Fibroblast of skin of left biceps (primary cell): ENCODE measurements at places on chromosomes 3 and 15.

DNA sequence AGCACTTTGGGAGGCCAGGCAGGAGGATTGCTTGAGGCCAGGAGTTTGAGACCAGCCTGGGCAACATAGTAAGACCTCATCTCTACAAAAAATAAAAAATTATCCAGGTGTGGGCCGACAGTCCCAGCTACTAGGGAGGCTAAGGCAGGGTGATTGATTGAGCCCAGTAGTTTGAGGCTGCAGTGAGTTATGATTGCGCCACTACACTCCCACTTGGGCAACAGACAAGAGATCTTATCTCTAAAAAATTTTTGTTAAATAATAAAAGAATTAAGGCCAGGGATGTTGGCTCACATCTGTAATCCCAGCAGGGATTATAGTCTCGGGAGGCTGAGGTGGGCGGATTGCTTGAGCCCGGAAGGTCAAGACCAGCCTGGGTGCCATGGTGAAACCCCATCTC lies 25.8 kb upstream of the NFKBIZ start:
- DNase-seq = no peak

DNA sequence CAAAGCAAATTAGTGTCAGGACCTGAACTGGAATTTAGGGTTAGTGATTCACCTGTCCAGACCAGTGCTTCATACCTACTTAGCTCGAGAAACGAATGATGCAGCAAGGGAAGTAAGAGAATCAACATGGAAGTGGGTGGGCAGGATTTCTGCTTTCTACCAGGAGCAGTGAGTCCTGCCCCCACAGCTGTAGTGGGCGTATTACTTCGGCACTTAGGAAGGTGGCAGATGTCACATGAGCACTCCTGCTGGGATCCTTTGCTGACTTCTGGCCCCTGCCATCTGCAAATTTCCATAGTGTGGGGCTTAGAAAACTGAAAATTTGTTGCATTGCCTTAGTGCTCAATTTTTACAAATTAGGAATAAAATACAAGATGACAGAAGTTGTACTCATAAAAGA lies 31.2 kb downstream of the RYR3 start:
- DNase-seq = no peak

DNA sequence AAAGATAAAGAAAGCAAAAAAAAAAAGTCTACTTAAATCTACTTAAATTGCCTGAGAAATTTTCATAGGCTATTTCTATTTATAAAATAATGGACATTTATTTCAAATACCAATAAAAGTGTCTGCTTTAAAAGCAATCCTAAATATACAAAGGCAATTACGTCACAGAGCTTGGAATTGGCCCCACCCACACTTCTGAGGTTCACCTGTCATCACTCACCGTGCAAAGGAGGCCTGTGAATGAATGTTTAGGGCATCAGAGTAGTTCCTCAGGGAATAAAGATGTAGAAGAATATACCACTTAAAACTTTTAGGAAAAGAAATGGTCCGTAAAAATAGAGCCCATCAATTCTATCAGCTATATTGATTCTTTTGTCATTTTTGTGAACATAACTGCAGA lies 621.8 kb downstream of the ROBO1 start:
- DNase-seq = no peak

GRCh38 chr3:194250098-194251002 lies 100.8 kb downstream of the CPN2 start:
- DNase-seq = peak; percentile 90

- DNase-seq = no peak
Observed at GRCh38 chr3:141542989-141543388, 56.2 kb downstream of the RASA2 start.

GRCh38 chr3:14899993-14900618 lies 47.3 kb upstream of the NR2C2 start:
- no peak for DNase-seq

DNA sequence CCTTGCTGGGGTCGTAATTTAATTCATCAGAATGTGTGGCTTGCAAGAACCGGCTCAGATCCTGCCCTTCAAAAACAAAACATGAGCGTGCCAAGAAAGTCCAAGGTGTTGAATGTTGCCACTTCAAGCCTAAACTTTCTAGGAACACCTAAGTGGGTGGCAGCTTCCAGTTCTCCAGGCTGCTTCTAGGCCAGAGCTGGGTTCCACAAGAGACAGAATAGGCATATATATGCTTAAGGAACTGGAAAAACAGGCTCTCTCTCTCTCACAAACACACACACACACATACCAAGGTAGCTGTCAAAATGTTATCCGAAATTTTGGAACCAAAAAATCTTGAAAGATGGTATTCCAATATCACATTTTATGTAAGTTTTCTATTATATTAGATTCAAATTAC lies 890 bp upstream of the ADIPOQ start:
- no peak for DNase-seq

DNA sequence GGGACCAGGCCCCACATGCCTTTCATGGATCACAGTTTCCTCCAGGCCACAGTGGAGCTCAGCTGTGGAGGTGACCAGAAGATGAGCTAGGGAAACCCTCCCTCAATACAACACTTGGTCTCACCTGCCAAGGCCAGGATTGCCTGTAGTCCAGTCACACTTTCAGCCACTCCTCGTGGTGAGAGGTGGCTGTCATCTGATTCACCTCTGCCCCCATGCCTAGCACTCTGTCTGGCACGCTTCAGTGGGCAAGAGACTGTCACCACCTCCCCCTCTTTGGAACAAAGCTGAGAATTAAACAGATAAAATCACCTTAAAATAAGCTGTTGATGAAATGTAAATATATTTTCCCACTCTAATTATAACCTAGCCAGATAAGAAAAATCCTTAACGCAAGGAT lies 4.0 kb upstream of the IL17RD start:
- DNase-seq = no peak

DNA sequence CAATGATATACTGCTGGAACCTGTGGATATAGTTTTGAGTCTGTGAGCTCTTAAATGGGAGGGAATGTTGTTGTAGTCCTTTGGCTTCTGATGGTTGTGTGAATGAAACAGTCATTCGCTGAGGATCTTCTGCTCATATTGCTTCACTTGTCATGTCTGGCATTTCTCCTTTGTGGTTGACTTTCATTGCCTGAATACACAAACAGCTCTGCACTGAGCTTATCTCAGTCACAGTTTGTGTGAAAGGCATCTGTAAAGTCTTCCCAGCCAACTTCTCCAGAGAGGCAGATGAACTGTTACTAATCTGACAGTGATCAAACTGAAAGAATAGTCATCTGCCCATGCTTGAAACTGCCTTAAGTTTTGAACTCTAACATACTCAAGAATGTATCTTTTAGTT lies 59.8 kb downstream of the TMED3 start:
- DNase-seq = no peak

GRCh38 chr3:61961900-61962299 lies 400.5 kb downstream of the PTPRG start:
- no peak for DNase-seq

DNA sequence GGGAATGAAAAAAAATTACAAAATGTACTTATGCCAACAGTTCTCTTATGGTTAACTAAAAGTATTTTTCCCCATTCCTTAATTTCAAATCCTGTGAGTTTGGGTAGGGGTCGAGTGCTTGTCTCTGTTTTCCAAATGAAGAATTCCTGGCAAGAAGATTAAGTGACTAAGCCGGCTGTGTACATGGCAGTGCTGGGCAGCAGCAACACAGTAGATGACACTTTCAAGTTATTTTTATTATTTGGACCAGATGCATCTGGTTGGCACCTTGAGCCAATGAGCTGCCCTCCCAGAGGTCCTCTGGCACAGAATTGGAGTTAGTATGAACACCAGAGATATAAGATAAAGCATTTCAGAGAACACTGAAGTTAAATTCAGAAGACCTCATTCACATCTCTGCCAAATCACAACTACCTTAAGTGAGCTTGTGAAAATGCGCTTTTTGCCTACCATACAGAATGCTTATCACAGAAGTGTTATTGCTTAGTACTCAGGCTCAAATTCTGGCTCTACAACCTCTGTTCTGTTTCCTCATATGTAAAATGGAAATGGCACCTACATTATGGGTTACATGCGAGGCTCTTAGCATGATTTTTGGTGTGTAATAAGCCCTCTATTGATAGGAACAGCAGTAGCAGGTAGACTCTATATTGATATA lies 256.9 kb downstream of the UBE2E2 start:
- no peak for DNase-seq

- DNase-seq = no peak
Observed at GRCh38 chr15:87614704-87615103, 641.8 kb downstream of the NTRK3 start.

GRCh38 chr3:109927161-109927560 lies 589.8 kb upstream of the DPPA4 start:
- DNase-seq = peak; percentile 80

GRCh38 chr3:24472358-24472757 lies 22.3 kb downstream of the THRB start:
- no peak for DNase-seq
